Islet precursor cell (in vitro differentiated cells): ENCODE measurements at places on chromosomes 5 and 9.

DNA sequence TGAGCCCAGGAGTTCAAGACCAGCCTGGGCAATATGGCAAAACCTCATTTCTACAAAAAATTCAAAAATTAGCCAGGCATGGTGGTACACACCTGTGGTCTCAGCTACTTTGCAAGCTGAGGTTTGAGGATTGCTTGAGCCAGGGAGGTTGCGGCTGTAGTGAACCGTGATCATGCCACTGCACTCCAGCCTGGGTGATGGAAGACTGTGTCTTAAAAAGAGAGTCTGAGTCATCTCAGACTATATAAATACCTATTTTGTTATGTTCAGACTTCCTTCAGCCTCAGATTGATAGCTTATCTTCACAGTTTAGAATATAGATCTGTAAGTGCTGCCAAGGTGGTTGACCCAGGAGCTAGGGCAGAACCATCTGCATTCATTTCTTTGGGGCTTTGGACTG lies 1.6 kb upstream of the PAIP2 start:
- DNase-seq = no peak

DNA sequence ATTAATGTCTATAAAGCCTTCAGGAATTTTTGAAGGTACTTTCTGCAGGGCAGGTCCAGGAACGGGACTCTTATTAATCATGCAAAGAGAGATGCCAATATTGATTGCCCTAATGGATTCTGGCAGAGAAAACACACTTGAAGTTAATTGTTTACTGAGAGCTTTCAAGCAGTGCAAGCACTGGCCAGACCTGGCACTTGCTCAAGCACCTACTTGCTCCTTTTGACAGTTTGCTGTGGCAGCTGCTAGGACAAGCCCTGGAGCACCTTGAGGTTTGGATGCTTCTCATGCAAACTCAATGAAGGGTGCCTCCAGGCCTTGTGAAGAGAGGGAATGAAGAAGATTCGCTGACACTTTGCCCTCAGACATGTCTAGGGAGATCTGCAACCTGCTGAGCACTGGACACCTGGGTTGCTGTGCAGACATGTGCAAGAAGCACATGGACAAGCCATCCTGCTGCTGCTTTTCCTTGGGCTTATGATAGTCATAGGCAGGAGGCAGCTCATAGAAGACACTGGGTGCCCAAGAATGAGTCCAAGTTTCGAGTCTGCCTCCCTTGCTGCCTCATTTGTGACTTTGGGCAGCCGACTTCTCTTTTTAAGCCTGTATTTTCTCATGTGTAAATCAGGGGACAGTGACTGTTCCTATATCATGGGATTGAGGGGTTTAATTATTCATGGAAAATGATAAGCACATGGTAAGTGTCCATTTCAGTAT lies 88.8 kb upstream of the EQTN start:
- DNase-seq = no peak

DNA sequence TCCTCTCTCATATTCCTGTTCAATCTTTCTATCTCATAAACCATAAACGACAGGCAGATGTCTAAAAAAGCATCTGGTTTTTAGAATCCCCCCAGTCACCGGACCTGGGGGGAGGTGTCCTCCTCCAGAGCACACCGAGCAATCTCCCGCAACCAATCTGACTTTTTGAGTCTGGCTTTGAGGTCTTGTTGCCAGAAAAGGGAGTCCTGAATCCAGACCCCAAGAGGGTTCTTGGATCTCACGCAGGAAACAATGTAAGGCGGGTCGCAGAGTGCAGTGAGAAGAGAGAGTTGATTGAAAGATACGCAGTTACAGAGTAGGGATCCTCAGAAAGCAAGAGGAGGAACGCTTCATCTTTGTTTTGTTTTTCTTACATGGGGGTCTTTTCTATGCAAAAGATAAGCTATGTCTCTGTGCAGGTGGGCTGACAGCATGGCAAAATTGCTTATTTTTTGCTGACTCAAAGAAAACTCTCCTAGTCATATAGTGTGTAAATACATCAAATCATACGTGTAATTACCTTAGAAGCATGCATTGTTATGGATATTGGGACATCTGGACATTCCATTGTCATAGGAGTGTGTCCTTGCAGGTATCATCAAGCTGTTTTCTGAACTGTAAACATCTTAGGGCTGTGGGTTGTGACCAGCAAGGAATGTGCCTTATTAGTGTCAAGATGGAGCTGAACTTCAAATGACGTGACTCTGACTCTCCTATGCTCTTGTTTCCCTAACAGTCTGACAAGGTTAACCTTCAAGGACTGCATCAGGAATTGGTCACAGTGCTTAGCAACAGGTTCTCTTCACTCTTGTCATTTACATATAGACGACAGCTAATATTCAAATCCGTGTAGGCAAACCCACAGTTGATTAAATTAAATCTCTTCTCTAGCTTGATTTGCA lies 159.3 kb upstream of the DAPK1 start:
- peak; percentile 66 for DNase-seq

- no peak for DNase-seq
Observed at GRCh38 chr5:6728795-6729183, 15.6 kb downstream of the TENT4A start.

- no peak for DNase-seq
Observed at GRCh38 chr9:24073007-24073592, 247.1 kb upstream of the ELAVL2 start.

DNA sequence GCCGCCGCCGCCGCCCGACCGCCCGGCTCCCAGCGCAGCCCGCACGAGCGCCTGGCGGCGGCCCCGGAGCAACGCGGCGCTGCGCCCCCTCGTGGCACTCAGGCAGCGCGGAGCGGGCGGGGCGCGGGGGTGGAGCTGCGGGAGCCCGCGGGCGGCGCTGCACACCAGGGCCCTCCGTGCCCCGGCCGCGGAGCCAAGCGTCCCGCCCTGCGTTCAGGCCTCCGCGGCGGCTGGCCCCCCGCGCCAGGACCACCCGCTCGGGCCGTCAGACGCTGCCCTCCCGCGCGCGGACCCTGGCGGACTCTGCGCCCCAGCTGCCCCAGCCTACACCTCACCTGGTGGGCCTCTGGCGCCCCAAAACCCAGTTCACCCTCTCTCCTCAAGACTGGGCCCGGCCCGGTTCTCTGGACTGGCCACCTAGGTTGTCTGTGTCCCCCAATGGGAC lies at the start of gene RASGEF1C:
RASGEF1C (minus strand) TSS at position 75 of the 445 bp plus-strand sequence. CDS start 71,159 bp downstream, outside the sequence.
- peak; percentile 72 for DNase-seq

- no peak for DNase-seq
Observed at GRCh38 chr5:56673171-56673570, 142.2 kb upstream of the MAP3K1 start.

- DNase-seq = peak; percentile 70
Observed at GRCh38 chr9:108565651-108566378, 290.0 kb downstream of the ACTL7B start.

DNA sequence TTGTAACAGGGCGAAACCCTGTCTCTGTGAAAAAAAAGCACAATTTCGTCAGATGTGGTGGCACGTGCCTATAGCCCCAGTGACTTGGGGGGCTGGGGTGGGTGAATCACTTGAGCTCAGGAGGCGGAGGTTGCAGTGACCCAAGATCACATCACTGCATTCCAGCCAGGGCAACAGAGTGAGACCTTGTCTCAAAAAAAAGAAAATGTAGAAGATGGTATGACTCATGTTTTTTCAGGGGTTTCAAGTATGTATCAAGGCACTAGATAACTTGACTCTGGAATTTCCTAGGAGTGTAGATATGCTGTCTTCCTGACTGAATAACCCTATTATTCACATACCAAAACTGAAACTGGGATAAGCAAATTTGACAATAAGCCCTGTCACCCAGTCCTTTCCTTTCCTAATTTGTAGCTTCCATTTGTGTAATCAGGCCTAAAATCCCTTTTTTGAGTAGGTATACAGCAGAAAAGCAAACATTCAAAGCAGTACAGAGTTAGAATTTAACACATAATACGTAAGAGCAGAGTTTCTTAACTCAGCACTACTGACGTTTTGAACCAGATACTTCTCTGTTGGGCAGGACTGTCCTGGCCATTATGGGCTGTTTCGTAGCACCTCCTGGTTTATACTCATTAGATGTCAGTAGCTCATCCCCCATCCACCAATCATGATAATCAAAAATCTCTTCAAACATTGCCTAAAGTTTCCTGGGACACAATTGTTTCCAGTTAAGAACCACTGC lies 17.3 kb upstream of the ANKRD18B start:
- peak; percentile 86 for DNase-seq

GRCh38 chr5:141951332-141951781 lies 6.6 kb downstream of the PCDH12 start:
- peak; percentile 84 for DNase-seq

DNA sequence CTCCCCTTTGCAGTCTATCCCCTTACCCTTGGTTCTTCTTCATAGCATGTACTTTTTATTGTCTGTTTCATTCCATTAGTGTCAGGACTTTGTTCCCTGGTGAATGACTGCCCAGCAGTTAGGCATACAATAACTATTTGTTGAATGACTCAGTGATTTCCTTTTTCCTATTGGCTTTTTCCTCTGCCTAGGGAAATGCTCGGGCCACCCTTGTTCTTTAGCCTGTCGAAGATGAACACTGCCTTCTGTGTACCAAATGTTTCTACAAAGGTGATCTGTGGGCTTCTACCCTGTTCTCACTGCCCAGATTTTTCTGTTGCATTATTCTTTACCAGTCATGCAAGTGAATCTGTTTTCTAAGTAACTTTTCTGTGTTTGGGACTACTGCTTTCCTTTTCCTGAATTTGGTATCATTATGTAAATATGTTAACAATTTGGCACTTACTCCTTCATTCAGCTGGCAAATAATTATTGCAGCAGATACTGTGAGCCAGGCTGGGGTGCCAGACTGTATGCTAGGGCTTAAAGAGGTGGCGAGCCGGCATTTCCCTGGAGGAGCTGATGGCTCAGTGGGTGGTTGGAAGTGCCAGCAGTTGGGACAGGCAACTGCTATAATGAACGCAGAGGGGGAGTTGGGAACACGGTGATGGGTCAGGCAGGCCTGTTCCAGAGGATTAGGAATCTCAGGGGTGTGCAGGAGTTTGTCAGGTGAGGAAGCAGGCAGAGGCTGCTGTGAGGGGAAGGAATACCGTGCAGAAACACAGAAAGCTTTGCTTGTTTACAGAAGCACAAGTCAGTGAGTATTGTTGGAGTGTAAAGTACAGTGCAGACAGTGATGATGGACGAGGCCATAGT lies 30.6 kb downstream of the KDM4C start:
- DNase-seq = peak; percentile 63
